ENCODE measurements at places on chromosomes 13 and 19.

GRCh38 chr13:38350114-38350617 lies 515 bp downstream of the UFM1 start:
- peak; percentile 76 for DNase-seq

- DNase-seq: no peak
Measured at GRCh38 chr13:101624210-101624922, 171.9 kb downstream of the ITGBL1 start.

GRCh38 chr19:32041681-32042292 lies 303.6 kb upstream of the ZNF507 start:
- DNase-seq: peak; percentile 61

- peak; percentile 93 for DNase-seq
Measured at GRCh38 chr19:15379999-15380647, 536 bp upstream of the AKAP8 start.

- DNase-seq: no peak
Measured at GRCh38 chr13:33751151-33751550, 66.8 kb upstream of the RFC3 start.
